Naive B cell (primary cell): ENCODE measurements at places on chromosomes 2 and 18.

- DNase-seq = no peak
These were observed 6.0 kb downstream of the IGFBP5 start for GRCh38 chr2:216689397-216689796.

GRCh38 chr18:903701-904100 lies 970 bp upstream of the ADCYAP1 start:
- DNase-seq = no peak

DNA sequence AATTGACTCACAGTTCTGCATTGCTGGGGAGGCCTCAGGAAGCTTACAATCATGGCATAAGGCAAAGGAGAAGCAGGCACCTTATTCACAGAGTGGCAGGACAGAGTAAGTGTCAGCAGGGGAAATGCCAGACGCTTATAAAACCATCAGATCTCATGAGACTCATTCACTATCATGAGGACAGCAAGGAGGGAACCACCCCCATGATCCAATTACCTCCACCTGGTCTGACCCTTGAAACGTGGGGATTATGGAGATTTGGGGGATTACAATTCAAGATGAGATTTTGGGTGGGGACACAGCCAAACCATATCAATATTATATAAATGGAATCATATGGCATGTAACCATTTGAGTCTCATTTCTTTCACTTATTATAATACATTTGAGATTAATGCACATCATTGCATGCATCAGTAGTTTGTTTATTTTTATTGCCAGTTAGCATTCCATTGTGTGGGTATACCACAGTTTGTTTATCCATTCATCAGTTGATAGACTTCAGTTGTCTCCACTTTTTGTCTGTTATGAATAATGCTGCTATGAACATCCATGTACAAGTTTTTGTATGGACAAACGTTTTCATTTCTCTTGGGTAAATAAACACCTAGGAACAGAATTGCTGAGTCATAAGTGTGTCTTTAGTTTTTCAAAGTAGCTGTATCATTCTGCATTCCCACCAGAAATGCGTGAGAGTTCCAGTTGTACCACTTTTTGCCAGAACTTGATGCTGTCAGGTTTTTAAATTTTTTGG lies 5.8 kb upstream of the SRBD1 start:
- no peak for DNase-seq

DNA sequence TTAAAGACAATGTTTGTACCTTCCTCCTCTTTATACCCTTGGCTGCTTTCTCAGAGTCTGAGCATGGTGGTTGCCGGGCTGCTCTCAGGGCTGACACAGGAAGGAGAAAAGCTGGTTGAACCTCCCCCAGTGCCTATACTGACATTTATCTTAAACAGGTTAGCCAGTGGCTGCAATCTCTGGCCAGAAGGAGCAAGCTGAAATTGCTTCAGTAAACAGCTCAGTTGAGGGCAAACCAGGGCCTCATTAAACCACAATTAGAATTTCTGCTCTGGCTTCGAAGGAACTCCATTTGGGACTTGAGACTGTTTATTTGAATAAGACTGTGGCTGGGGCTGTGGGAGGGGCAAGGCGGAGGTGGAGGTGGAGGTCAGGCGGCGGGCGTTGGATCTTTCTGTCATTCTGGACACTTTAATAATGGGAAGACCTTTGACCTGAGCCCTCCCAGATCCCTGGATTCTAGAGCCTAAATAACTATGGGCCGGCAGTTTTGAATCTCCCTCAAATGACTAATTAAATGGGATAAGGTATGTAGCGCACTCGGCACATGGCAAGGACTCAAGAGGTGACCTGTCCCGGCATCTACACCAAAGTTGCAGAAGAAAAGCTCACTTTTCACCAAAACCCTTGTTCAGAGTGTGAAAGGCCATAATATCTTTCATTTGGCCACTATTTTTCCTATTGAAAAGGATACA lies 120.6 kb upstream of the MYCN start:
- no peak for DNase-seq

GRCh38 chr18:49582579-49582978 lies 20.7 kb downstream of the LIPG start:
- DNase-seq = no peak

DNA sequence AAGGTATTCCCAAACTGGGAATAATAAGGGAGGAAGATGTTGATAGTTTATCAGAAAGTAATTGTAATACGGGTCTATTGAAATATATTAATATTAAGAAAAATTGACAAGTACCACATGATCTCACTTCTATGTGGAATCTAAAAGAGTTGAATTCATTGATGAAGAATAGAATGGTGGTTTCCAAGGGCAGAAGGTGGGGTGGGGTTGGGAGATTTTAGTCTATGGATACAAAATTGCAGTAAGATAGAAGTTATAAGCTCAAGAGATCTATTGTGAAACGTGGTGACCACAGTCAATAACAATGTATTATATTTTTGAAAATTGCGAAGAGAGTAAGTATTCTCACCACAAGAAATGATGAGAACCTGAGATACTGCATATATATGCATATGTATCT lies 38.9 kb downstream of the COL3A1 start:
- DNase-seq = no peak

- peak; percentile 50 for DNase-seq
These were observed 39.6 kb downstream of the DOCK10 start for GRCh38 chr2:225002656-225003045.

DNA sequence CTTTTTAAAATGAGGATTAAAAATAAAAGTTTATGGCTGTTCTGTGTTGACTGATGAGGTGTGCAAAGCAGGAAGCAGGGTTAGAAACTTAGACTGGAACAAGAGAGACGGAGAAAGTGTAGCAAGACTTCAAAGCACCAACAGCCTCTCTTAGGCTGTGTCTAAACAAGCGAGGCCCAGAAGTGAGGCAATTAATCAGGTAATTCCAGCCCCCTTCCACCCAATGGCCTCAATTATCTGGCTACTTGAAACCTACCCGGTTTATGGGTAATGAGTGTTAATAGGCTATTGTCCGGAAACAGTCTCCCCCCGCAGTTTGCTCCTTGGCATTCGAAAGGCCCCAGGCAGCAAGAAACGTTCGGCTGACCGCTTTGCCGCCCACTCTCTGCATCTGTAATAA lies 171.7 kb upstream of the MYCN start:
- DNase-seq = no peak

DNA sequence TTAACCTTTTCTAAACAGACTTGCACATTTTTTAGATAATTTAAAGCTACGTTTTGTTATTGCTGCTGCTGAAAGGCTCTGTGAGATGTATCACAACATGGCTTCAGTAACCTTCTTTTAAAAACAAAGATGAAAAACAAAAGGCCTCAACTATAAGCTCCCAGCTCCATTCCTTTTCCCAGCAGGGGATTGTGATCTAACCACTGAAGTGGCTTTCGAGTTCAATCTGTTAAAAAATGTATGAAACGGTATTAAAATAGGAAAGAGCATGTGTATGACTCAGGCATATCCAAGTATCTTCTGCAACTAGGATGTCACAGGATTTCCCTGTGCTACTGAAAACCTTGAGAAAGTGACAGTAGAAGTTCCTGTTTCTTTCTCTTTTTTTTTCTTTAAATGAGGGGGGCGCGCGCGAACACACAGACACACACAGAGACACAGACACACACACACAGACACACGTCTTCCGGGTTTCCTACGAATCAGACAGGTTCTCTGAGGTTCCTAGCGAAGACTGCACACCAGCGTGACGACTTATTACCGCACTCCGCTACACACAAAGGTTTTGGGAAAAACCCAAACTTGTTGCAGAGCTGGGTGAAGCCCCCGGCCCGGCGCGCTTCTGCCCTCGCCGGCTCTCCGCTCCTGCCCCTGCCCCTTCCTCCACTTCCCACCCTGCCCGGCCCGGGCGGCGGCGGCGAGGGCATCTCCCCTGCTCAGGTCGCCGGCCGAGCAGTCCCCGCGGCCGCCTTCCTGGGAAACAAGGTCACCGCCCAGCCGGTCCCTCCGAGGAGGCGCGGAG lies 86.8 kb downstream of the RBMS1 start:
- DNase-seq = peak; percentile 86

DNA sequence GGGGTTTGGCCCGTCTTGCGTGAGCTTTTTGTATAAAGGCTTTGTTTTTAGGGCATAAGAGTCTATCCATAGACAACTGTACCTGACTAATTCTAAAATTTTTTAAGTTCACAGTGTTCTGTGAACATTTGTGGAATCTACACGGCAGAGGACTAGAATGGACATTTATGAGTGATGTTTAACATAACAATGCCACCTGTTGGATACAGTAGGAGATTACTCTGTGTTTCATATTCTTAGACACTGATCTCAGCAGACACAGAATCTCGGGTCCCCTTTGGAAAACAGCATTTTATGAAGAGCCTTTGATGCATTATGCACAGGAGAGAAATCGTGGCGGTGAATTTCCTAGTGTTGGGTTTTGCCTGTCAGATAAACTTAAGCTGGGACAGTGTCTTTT lies 752.2 kb downstream of the DPP10 start:
- no peak for DNase-seq

DNA sequence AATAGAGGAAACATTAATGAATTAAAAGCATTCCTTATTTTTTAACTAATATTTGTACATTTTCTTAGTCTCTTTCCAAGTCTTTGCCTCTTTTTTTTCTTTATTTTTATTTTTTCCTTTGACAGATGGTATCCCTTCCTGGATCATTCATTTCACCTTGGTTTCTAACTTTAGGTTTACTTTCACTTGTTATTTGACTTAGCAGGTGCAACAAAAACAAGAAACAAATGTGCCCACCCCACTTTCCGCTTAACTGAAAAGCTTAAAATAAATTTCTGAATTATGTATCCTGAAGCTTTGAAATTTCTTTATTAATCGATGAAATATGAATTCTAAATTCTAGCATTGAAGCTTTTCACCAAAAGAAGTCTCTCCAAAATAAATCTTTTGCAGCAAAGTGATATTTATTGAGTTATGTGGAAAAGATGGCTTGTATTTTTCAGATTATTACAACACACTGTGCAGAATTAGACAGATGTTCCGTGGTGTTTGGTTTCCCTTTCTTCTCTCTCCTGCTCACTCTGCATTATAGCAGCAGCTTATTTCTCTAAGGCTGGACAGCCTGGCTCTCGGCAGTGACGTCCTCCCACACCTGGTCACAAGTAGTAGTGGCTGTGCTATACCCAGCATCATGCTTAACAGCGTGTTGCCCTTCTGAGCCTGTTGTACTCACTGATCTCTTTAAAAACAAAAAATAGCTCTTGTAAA lies 99.1 kb upstream of the ZNF397 start:
- no peak for DNase-seq

DNA sequence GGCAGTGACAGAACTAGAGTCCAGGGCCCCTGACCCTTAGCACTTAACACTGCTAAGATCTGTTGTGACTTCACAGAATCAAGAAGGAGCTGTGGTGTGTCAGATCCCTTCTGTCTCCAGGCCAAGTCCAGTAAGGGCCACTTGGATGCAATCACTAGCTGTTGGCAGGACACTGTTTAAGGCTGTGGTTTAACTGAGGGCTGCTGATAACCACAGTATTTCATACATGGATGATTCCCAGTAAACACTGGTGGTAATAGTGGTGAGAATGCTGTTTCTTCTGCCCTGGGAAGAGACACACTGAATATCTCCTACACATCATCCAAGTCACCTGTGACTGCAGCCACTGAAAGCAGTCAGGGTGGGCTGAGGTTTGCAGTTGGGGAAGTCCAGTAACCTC lies 77.7 kb upstream of the FBXO11 start:
- no peak for DNase-seq

GRCh38 chr18:47174545-47175116 lies 1.5 kb downstream of the IER3IP1 start:
- no peak for DNase-seq

DNA sequence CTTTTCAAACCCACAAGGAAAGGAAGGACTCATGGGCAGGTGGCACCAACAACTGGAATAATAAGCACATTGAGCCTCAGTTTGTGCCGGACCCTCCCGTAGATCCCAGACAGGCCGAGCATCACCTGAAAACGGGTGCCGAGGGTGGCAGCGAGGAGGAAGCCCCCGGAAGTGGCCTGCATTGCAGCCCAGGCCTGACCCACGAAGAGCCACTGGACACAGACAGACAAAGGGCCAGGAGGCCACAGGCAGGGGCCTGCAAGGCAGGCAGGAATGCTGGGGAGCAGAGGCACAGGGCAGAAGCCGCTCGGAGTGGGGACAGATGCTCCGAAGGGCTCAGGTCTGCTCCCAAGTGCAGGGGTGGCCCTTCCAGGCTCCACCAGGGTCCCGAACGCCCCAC lies 31.7 kb downstream of the MTERF4 start:
- DNase-seq = no peak

DNA sequence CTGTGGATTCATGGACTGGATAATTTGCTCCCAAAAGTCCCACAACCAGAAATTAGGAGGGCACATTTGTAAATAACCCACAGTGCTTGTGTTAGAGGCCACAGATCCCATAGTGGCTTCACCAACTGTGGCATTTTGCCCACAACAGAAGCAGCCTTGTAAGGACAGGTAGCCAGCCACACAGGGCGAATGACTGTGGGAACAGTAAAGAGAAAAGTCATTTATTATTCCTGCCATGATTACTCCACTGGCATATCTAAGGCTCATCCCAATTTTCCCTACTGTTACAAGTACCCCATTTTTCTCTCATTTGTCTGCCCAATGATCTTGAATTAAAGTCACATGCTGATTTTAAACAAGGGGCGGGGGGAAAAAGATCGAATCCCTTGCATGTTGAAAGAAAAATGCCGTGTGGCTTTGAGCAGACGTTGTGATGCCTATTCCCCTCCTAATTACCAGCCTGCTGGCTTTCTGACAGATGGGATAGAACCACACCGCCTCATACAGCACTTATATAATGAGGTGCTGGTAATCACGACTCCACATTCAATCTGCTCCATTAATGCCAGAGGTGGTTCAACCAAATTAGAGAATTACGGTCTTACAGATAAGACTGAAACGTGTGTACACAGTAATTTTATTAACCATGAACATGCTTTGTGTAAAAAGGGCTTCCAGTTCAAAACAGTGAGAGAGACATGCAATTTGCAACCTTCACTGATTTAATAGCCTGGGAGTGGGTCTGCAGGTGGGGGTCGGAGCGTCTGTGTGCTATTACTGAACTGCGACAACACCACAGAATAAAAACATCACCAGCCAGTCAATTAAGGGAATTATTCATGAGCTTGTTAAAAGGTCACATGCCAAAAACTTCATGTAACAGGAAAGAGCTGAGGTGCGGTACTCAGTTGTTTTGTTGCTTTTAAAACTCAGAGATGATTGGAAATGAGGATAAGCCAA lies 196.0 kb downstream of the TMEM163 start:
- no peak for DNase-seq

DNA sequence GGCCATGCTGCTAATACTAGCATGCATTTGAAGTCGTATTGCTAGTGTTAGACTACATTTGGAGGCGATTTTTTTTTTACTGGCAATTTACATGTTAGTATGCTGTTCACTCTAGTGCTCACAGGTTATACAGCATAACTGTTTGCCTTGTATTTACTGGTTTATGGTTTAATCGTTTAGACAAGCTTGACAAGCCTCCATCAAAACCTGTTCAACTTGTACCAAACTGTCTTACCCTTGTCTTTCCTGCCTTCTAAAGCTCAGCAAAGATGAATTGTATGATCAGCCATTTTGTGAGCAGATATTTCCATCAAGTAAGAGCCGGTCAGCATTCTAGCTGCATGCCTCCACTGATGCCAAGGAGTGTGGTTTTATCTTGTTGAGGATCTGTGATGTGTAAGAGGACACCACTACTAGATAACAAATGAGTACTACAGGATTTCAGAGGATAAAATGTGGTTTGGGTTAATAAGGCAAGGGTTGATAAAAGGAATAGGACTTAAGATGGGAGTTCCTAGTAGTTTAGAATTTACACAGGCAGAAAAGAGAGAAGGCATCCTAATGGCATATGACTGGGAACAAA lies 68.4 kb upstream of the ITM2C start:
- DNase-seq = no peak

GRCh38 chr2:107627164-107627563 lies 199.5 kb upstream of the RGPD4 start:
- DNase-seq = no peak

GRCh38 chr2:126669772-126670171 lies 13.8 kb downstream of the GYPC start:
- DNase-seq = no peak
